ENCODE measurements at places on chromosomes 3 and 15. TPM values are rescaled to one million over a fixed set of nuclear protein-coding genes. Genes with fewer than 3 reads are reported as not detected.

CFAP100 gene
- 0.09 TPM for polyA plus RNA-seq

ANKRD34C gene
- polyA plus RNA-seq = not detected

ZNF592 gene
- 22.9 TPM for polyA plus RNA-seq

ATP10A gene
- polyA plus RNA-seq = not detected

AKAP13 gene
- 86.9 TPM for polyA plus RNA-seq

EXD1 gene
- not detected for polyA plus RNA-seq

All from cardiac muscle cell (in vitro differentiated cells and primary cell).